Activated T-helper 1 cell treated with Interleukin-2 at 50 U/mL for 16 hours (primary cell): ENCODE measurements at places on chromosomes 7 and 10.

DNA sequence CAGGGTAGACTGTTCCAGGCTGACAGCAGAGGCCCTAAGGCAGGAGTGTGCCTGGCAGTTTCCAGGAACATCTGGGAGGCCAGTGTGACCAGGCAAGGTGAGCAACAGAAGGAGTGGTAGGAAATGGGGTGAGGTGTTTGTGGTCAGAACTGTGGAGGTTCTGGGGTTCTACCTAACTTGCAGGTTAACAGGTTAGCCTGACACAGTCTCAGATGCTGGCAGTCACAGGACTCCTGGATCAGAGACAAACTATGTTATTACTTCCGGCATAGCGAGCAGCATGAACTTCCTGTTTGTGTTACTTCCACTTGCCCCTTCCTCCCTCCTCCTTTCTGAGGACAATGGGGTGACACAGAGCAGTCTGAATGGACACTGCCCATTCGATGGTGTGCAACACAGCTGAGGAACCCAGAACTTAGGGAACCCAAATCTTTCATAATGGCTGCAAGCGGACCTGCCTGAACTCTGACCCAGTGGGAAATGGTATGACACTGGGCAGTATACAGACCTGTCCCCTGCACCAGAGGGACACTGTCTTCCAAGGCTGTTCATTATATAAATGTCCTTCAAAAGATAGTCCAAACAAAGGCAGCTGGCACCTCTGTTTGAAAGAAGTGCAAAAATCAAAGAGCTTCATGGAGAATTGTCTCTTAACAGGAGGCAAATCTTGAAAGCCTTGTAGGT is 3.9 kb upstream of the SAR1A start:
- no peak for DNase-seq

DNA sequence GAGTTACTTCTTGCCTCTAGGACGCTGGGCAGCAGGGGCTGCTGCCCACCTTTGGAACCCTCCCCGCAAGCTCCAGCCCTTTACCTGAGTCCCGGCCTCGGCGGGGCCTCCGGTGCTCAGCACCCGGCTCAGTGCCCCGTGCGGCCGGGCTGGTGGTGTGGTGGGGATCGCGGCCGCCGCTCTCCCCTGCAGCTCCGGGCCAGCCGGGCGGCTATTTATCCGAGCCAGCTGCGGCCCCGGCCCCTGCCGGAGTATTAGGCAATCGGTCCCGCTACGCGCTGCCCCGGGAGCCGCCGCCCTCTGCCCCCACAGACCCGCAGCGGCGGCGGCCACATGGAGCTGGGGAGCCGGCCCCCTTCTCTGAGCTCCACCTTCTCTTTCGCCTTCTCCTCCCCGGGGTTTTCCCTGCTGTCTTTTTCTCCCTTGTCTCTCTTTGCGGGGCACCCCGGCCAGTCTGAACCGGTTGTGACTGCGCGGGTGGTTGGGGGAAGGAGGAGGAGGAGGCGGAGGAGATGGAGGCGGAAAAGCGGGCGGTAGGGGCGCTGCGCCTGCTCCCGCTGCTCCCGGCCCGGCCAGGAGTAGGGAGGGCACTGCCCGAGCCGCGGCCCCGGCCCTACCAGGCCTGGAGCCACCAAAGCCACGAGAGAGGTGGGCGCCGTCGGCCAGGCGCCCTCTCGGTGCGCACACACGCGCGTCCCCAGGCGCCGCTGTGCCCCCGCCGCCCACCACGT is at the start of gene SLC16A9:
SLC16A9 (minus strand) TSS at position 456 of the 731 bp plus-strand sequence. CDS start 25,559 bp downstream, outside the sequence.
- no peak for DNase-seq

GRCh38 chr10:17216217-17216900 is 11.7 kb upstream of the VIM start:
- no peak for DNase-seq

- no peak for DNase-seq
These were observed 1.2 kb downstream of the VCL start for GRCh38 chr10:73998929-73999691.

- DNase-seq, result no peak
These were observed 75.9 kb downstream of the MDFIC start for GRCh38 chr7:114997487-114998404.

DNA sequence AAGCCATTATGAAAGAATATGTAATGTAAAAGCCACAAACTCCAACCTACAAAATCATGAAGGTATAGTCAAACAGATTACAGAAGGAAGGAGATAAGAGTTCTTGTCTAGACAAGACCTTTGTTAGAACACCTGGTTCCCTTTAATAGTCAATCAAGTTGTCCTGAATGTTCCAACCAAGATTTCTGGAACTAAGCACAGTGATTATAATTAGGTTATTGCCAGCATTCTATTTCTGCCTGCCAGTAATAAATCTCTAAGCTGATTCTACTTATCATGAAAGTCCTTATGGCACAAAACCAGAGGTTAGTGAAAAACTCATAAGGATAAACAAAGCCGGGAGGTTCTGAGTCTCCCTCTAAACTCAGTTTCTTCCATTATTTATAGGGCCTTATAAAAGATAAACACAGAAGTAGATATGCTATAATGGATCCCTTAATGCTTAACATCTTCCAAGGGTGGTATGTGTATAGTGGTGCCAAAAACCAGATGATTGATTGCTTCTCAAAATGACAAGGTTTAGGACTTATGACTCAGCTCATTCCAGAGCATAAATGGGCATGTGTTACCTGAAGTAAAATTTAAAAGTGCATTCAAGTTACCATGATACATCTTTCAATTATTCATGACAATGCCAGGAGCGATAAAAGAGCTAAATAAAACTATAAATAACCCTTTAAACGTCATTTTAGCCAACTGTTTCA is 237.2 kb downstream of the CSTF2T start:
- DNase-seq, result no peak
